ENCODE measurements at places on chromosomes 3 and 15.

GRCh38 chr3:76669322-76669721 lies 370.6 kb upstream of the ROBO2 start:
- DNase-seq, result no peak

DNA sequence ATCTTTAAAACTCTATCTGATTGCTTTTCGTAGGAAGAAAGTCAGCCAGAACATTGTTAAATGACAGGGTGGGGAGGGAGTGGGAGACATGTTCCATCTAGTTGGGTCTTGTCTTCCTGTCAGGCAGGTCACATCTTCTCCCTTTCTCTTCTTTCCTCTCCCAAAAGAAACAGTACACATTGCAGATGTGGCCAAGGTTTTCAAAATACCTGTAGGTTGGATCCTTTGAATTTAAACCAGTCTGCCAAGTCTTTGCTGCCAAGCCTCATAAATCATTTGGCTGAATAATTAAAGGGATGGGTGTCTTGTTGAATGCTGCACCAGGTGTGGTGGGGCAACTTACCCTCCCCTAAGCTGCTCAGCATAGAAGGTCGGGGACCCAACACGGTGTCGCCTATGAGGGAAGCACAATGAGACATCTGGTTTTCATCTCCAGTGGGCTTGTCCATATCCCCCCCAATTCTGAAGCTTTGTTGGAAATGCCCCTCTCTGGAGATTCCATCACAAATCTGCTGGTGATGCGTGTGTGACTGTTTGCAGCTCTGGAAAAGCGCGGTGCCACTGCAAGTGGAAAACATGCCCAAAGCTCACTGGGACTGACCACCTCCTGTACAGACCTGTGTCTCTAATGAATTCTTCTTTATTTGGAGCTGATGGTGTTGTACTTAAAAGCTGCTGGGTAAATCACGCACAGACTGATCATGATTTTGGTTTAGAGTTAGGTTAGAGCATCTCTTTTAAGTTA lies 112.6 kb downstream of the FILIP1L start:
- DNase-seq, result no peak

GRCh38 chr3:99817047-99817436 lies 620 bp upstream of the CMSS1 start:
- no peak for DNase-seq

- DNase-seq, result no peak
These were observed 162.9 kb downstream of the VGLL4 start for GRCh38 chr3:11480663-11481298.

DNA sequence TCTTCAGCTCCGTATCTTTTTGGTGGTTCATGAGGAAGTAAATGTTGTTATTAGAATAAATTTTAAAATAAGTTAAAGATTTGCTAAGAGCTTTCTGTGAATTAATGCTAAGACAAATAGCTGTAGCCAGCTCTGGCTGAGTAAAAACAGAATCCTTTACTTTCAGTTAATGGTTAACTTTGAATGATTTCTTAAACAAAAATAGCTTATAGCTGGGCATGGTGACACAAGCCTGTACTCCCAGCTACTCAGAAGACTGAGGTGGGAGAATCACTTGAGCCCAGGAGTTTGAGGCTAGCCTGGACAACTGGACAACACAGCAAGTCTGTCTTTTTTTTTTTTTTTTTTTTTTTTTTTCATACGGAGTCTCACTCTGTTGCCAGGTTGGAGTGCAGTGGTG lies 25.0 kb downstream of the TCAIM start:
- no peak for DNase-seq

- no peak for DNase-seq
These were observed 233.1 kb downstream of the ROBO1 start for GRCh38 chr3:79534727-79535126.

DNA sequence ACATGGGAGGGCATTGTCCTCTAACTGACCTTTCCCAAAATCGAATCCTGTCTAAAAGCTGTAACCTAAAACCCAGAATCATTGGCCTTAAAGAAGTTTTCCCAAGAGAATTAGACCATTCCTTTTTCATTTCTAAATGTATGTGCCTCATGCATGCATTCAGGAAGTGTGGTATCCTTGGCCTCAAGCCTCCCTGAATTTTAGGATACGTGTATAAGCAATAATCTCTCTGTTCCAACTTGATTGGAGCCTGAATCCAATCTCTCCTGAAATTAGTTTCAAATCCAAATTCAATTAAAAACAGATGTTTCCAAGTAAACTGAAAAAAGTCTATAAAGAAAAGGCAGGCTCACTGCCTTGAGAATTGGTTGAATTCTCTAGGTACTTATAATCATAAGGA lies 86.0 kb upstream of the VEPH1 start:
- no peak for DNase-seq

DNA sequence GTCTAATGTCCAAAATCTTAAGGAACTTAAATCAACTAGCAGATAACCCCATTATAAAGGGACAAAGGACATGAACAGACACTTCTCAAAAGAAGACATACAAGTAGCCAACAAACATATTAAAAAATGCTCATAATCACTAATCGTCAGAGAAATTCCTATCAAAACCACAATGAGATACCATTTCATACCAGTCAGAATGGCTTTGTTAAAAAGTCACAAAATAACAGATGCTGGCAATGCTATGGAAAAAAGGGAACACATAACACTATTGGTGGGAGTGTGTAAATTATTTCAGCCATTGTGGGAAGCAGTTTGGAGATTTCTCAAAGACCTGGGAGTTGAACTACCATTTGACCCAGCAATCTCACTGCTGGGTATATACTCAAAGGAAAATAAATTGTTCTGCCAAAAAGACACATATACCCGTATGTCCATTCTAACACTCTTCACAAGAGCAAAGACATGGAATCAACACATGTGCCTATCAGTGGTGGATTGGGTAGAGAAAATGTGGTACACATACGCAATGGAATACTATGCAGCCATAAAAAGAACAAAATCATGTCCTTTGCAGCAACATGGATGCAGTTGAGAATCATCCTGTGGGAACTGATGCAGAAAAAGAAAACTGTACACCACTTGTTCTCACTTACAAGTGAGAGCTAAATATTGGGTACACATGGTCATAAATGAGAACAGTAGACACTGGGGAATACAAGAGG lies 78.5 kb downstream of the TCF12 start:
- DNase-seq, result no peak

- no peak for DNase-seq
These were observed 34.0 kb upstream of the GK5 start for GRCh38 chr3:142259359-142259758.

- DNase-seq, result no peak
These were observed 79.2 kb downstream of the P3H2 start for GRCh38 chr3:190041333-190042041.

DNA sequence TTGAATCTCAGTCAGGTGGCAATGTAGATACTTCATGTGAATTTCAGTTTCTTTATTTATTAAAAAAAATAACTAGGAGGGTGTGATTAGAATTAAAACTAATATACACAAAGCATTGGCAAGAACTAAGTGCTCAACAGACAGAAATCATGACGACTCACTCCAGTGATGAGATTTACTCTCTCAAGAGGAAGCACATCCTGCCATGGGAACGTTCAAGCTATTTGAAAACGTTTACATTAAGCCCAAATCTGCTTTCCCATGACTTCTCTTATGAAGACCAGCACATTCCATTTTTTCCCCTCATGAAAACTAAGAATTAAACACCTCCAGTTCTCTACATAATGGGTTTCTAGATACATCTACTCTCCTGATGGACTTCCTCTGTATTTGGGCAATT lies 8.5 kb downstream of the WDR53 start:
- no peak for DNase-seq

DNA sequence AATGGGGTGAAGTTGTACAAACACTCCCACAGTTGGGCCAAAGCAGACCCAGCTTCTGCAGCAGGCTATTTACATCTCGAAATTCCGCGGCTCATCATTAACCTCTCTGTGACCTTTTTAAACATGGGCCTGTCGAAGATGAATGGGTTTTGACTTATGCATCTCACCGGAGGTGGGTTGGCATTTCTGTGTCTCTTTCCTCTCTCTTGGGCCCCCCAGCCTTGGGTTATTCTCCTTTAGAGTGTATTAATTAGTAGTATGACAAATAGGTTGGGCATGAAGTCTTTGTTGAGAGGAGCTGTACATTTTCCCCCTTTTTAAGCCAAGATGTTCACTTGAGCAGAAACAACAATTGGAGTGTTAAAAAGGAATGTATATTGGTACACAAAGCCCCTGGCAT lies 9.8 kb downstream of the SMAD6 start:
- DNase-seq, result no peak
